ENCODE measurements at places on chromosomes 2 and 18. TPM values are rescaled to one million over a fixed set of nuclear protein-coding genes. Genes with fewer than 3 reads are reported as not detected.

Gene NTSR2
- total RNA-seq = not detected

- no peak for DNase-seq
These were observed at the start of gene M1AP for GRCh38 chr2:74648009-74648443. Gene M1AP, minus strand, starts transcription at chr2:74648330. Its CDS starts 8,055 bp downstream, at chr2:74640275.

- DNase-seq = no peak
These were observed 15.0 kb downstream of the SMAD4 start for GRCh38 chr18:51044928-51045585.

DNA sequence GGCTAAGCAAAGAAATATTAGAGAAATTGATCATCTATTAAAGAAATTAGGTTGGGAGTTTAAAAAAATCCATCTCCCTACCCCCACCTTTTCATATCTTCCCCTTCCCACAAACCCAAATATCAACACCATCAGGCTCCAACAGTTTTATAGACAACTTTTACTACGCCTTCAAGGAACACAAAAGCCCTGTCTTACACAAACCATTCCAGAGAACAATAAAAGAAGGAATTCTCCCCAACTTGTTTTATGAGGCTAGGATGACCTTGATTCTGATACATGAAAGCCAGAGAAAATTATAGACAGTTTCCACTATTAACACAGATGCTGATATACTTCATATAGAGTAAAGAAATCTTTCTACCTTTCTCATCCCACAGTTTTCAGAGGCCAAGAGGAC lies 211.6 kb downstream of the OSR1 start:
- DNase-seq = no peak

GRCh38 chr2:46489423-46490174 lies 10.2 kb downstream of the TMEM247 start:
- no peak for DNase-seq

- no peak for DNase-seq
These were observed 126.0 kb downstream of the ZNF236 start for GRCh38 chr18:76948345-76948744.

DNA sequence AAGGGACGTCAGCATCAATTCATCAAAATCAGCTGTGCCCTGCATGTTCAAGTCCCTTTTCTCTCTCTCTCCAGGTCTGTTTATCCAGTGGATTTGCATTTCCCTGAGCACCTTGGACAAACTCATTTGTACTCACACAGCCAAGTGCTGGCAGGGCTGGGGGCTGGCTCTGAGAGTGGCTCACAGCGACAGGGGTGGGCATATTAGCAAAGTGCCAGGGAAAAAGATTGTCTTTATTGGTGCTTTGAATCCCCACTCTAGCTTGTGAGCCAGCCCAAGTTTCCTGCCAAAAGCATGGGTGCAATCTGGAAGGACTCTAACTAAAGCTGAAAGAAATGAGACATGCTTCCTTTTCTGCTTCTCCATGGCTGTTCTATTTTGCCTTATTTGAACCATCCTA lies 56.6 kb downstream of the ACOXL start:
- DNase-seq = no peak

DNA sequence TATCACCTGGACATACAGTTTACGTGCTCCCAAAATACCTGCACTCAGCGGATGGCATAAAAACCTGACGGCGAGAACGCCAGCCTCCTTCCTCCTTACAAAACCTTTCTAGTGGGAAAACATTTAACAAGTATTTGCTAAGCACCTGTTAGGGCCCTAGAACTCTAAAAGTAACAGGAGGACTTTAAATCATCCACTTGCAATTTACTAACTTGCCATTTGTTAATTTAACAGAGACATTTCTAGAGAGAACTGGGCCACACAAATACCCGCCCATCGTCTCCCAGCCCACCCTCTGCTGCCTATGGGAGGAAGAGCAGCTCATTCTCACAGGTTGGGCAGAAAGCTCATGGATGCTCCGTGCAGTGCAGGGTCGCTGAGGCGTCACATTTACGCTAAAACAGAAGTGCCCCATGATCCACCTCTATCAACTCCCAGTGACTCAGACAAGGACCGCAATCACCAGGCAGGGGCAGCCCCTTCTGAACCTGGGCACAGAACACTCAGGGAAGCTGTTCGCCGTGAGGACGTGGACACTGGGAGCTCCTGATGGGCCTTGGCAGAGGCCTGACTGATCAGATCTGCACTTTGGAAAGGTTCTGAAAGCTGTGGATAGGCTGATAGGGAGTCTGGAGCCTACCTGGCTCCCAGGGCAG lies 106.9 kb downstream of the HDAC4 start:
- DNase-seq = no peak

DNA sequence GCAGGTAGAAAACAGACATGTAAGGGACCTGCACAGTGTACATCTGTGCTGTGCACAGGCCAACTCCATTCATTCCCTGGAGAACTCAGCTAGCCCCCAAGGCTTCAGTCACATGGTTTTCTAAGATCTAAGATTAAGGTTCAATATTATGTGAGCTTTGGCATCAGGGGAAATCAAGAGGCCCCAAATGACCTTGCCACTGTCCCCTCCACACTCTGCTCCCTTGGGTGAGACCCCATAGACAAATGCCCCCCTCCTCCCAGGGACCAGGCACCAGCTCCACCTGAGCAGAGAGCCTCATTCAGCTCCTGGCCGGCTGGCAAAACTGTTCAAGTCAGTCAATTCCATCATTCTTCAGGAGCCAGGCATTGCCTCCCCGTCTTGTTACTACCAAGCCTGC lies 93.6 kb upstream of the TMEM18 start:
- DNase-seq = no peak

DNA sequence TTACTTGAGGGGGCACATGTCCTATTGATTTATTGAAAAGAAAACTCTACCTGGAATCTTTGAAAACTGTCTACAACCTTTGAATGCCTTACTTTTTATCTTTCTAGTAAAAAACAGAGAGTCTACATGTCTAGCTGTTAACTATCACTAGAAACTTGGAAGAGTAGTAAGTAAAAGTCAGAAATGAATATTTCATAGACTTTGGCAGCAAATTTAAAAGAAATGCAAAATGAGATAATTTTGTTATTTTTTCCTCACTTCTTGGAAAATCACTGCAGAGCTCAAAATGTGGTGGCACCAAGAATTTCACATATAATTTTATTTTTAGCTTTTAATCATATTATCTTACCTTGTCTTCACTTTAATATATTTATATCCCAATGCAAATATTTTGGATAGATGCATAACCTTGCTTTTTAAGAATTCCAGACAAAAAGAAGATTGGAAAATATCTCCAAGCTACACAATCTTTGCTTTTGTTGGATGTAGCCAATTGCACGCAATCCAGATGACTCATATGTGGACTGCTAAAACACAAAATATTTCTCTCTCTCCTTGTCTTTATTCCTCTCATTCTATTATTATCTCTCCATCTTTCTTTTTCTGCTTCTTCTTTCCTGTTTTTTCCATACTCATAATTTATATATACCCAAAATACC lies 92.2 kb upstream of the DSEL start:
- no peak for DNase-seq

- no peak for DNase-seq
These were observed 21.9 kb upstream of the SLC66A3 start for GRCh38 chr2:11133238-11133935.

Gene IL1RL1
- 0.17 TPM for total RNA-seq

DNA sequence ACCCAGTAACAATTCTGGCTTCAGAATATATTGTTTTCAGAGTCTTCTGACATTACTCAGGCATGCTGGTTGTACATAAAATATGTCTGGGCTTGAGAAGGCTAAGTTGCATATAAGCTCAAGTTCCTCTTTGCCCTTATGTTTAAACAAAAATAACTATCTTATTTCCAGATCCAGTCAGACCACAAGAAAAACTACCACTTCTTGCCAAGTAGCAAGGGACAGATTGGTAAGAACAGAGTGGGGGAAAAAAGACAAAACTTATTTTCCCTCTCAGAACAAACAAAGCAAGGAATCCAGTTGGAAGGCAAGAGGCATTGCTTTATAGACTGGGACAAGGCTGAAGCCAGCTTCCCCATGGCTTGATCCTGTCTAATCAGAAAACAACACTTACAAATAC lies 1036.7 kb upstream of the CELF4 start:
- DNase-seq = no peak

- no peak for DNase-seq
These were observed 245.5 kb downstream of the MYCN start for GRCh38 chr2:16185801-16186272.

Gene CPO
- not detected for total RNA-seq

DNA sequence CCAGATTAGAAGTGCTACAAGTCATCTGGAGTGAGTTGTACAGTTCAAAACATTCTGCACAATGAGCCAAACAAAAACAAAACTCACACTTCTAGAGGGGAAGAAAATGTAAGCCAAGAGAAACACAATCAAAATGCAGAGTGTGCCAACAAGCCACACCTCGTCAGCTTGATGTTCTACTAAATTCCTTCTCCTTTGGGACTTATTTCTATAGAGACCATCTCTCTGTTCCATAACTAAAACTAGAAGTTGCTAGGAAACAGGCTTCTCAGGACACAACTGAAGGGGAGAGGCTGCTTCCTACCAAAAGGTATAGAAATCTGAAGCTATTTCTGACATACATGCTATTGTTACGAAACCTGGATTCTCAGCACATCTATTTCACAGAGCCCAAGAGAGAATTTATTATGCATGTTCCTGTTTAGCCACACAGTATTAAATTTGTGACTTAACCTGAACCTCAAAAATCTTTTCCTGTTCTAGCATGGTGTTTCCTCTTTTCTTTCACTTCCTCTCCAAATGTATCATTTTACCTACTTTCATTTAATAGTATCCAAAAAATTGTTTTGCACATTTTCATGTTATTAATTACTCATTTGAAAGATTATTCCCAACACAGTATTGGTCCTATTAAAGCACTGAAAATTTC lies 211.4 kb upstream of the CCDC150 start:
- DNase-seq = peak; percentile 65

Gene STK39
- total RNA-seq = 2.4 TPM

- DNase-seq = no peak
These were observed 2.3 kb downstream of the C1QL2 start for GRCh38 chr2:119156105-119156890.

GRCh38 chr2:166725927-166726924 lies 162.1 kb upstream of the XIRP2 start:
- DNase-seq = no peak

Gene GRB14
- 2.3 TPM for total RNA-seq

GRCh38 chr2:178277741-178278197 lies 83.5 kb downstream of the OSBPL6 start:
- no peak for DNase-seq

GRCh38 chr2:45979065-45979464 lies 318.1 kb upstream of the EPAS1 start:
- no peak for DNase-seq

GRCh38 chr2:118836411-118836930 lies 11.0 kb downstream of the EN1 start:
- DNase-seq = no peak

Gene TCF23
- total RNA-seq = not detected

- DNase-seq = no peak
These were observed 75.0 kb downstream of the CTIF start for GRCh38 chr18:48613589-48614404.

DNA sequence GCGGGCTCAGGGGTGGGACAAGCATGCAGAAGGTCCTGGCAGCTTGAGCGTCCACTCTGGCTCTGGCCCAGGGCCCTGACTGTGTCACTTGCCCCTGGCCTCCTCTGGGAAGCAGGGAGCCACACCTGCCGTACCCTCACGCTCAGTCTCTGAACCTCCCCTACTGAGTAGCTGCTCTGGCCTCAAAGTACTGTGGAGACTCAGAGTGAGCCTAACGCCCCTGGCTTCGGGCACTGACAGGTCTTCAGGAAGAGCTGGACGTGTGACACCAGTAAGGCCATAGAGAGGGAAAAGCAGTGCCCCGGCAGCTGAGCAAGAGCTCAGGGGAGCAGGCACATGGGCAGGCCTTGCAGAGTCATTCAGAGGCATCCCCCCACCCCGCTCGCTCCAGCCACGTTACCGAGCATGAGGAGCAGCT lies 73.3 kb downstream of the SFXN5 start:
- DNase-seq = no peak

Gene REG3G
- not detected for total RNA-seq

Measured in dermis blood vessel endothelial cell (primary cell).